ENCODE measurements at places on chromosomes 11 and 22.

GRCh38 chr22:46848197-46848596 is 85.7 kb downstream of the TBC1D22A start:
- DNase-seq, result no peak

DNA sequence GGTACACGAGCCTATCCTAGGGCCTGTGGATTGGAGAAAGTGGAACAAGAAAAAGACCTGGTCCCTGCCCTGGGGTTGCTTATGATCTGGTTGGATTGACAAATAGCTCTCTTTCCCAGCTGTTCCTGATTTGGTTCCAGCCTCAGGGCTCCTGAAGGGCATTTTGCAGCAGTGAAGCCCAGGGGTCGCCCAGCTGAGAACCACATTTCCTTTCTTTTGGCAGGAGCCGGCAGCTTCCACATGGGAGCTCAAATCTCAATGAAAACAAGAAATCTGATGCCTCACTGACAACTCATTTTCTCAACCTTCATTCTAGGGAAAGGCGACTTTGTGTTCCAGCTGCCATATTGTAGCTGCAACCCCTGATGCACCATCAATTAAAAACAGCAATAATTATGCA is 140.6 kb upstream of the CADM1 start:
- no peak for DNase-seq

DNA sequence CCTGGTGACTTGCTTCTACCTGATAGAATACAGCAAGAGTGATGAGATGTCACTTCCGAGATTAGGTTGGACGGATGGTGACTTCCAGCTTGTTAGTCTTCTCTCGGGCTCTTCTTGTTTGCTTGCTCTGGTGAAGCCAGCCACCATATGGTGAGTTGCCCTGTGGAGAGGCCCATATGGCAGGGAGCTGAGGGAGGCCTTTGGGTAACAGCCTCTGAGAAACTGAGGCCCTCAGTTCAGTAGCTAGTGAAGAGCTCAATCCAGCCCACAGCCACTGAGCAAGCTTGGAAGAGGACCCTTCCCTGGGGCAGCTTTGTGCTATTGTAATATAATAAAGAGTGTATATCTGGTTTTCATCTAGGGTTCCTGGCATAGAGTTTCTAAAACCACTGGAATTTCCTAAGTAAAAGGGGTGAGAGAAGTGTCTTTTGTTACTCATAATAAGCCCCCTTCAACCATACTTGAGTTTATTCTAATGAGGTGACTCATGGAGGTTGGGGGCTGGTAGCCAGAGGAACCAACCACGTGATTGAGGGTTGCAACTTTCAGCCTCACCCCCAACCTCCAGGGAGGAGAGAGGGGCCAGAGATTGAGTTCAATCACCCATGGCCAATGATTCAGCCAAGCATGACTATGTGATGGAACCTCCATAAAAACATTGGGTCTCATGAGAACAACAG is 8.0 kb upstream of the TPCN2 start:
- no peak for DNase-seq

- DNase-seq, result no peak
These were observed 158.4 kb downstream of the ETS1 start for GRCh38 chr11:128428935-128429334.

- DNase-seq, result no peak
These were observed 13.1 kb upstream of the MFRP start for GRCh38 chr11:119359365-119360214.
